Dorsolateral prefrontal cortex (tissue), 122 donors: ENCODE measurements at places on chromosomes 12 and 14.

DNA sequence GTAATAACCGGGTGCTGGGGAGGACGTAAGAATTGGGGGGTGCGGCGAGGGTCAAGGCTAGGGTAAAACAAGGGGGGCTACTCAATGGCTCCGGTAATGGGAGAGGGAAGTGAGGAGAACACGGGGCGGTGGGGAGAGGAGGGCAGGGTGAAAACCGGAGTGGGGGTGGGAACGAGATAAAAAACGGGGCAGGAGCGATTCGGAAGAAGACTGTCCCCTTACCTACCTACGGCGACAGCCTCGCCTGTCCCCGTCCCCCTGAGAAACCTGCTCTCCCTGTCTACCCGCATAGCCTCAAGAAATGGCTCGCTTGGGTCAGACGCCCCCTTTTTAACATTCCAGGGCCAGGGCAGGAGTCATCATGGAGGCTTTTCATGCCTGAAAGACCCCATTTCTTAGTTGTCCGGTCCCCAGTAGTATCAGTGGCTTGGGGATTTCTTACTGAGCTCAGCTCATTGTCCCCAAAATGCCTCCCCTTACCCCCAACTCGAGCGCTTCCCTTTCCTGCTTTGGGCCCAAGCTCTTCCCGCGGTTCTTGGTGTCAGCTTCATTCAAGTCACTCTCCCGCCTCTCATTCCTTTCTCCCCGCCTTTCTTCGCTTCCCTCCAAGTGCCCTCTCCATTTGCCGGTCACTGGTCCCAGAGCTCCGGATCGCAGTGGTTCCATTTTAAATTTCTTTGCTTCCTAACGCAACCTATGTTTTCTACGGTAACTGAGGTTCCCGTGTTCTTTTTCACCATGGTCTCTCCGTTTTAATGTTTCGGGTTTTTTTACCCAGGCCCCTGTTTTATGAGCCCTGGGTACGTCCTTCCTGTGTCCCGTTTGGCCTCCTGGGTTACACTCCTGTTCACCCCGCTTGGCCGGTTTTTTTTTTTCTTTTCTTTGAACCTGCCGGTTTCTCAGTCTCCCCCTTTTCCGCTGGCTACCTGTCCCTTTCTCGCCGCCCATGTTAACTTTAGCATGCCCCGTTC is 1.2 kb upstream of the WSB2 start:
- no peak for DNase-seq

DNA sequence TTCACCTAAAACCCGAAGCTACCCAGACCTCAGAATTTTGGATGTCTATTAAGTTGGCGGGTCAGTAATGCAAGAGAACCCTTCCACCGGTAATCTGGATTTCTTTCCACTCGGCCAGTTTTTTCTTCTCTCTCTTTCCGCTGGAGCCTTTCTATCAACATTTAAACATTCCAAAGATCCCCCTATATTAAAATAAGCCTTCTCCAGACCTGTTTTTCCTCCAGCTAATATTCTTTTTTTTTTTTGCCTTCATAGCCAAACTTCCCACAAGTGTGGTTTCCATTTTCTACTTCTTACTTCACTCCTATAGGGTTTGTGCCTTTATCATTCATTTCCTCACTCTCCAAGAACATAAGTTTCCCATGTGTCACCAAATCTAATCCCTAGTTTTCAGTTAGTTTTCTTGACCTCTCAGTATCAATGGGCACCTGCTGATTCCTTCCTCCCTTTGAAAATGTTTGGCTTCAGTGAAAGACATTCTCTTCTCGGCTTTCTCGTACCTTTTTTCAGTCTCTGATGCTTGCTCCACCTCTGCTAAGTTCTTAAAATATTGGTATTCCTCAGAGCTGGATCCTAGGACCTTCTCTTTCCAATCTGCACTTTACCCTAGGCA is 583 bp upstream of the SDR39U1 start:
- no peak for DNase-seq

DNA sequence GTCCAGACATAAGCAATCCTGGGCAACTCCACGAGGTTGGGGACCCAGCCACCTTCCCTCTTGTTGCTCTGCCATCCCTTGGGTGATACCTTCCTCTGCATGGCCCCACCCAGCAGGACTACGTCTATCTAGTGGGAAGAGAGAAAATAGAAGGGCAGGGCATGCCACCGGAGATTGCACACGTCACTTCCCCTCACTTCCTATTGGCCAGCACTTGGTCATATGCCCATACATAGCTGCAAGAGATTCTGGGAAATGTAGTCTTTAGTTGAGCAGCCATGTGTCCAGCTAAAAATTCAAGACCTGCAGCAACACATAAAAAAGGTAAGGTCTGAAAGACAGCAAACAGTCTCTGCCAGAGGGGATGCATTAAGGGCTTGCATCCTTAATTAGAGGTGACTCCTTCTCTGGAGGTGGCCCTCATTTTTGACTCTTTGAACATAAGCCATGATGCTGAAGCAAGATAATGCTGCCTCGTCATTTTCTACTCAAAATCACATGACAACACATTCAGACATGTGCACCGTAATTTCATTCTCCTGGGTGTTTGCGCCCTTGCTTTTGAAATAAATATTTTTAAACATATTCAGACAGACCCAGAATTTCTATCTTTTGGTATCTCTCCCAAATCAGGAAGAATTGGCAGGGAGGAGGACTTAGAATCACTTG is 91.8 kb upstream of the PWP1 start:
- no peak for DNase-seq

DNA sequence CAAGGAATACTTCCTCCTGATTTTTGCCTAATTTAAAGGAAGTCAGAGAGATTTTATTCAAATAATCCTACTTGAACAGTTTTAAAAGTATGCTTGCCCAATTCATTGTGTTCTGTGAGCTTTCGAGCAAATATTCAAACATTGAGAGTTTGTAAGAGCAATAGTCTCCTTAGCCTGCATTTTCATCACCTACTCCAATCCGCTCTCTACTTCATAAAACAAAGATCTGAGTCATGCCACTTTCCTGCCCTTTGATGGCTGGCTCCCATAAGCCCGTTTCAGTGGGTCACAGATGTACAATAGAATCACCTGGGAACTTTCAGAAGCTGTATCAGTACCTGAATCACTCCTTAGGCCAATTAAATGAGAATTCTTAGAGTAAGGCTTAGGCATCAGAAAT is 319.2 kb downstream of the PDZRN4 start:
- DNase-seq: no peak

GRCh38 chr14:104877066-104877805 is 12.2 kb downstream of the CEP170B start:
- no peak for DNase-seq

- DNase-seq: no peak
Observed at GRCh38 chr14:69500096-69500495, 15.6 kb downstream of the PLEKHD1 start.

GRCh38 chr14:102591372-102591943 is 991 bp upstream of the RCOR1 start:
- DNase-seq: peak; percentile 13

GRCh38 chr14:91466192-91466591 is 43.9 kb downstream of the PPP4R3A start:
- no peak for DNase-seq

DNA sequence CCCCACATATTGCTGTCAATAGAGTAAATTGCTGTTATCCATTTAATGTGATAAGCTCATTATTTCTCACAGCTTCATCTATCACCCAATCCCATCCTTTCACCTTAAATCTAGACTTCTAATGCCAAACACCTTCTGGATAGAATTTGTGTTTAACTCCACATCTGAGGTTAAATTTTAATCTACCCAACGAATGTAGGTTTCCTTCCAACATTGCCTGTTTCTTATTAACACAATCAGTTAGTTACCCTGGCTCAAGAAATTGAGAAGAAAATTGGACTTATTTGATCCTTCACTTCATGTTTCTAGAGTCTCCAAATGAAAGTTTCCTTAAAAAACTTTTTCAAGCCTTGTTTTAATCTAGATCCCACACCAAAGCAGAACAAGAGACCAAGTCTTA is 67.3 kb downstream of the PTPRO start:
- DNase-seq: no peak

- DNase-seq: no peak
Observed at GRCh38 chr12:31346267-31346666, 20.3 kb upstream of the SINHCAF start.

DNA sequence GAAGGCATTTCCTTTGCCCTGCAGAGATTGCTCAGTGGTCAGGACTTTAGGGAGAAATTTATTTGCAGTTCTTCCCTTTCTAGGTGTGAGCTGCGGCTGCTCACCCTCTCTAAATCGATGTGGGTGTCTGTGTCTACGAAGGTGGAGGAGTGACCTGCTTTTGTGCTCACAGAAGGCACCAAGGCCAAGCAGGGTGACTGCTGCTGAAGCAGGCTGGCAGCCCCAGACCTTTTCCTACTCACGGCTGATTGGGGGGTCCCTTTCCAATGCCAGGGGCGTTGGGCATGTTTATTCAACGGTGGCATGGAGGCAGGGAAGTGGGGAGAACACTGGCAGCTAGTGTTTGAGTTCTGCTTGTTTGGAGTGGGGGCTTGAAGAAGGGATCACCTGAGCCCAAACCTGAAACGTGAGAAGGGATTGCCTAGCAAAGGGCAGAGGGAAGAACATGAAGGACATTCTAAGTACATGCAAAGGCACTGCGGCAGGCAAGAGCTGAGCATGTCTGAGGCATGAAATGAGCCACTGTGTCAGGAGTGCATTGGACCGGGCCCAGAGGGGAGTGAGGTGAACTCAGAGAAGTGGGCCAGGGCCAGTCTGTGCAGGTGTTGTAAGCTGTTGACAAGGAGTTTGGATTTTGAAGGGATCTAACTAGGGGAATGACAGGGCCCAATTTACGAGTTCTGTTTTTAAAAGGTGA is 56.3 kb downstream of the CACNA1C start:
- DNase-seq: no peak

GRCh38 chr12:49041881-49042484 is 18.6 kb downstream of the KMT2D start:
- no peak for DNase-seq
